ENCODE measurements at places on chromosomes 4 and X.

DNA sequence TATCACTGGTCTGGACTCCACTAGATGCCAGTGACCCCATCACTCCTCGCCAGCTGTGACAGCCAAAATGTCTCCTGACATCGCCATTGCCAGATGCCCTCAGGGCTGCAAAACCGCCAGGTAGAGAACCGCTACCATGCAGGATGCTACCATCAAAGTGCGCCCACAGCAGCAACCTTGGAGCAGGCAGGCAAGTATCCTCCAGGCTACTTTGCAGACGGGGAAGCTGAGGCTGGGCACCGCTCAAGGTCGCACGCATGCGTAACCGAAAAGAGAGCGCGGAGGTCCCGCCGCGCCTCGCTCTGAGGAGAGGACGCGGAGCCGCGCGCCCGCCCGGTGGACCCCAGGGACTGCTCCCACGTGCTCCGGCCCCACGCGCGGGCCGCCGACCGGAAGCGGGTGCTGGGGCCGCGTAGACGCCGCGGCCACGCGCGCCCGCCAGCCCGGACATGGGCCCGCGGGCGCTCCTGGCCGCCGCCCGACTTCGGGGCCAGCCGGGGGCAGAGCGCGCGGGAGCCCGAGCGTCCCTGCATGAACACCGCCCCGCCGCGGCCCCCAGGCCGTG, at the start of gene STS:
TSS of gene STS (plus strand) at position 300 of the 565 bp plus-strand sequence. CDS start 105,488 bp downstream, outside the sequence.
- peak; percentile 45 for DNase-seq

GRCh38 chr4:139689093-139689722, 23.6 kb downstream of the MGST2 start:
- DNase-seq, result no peak

DNA sequence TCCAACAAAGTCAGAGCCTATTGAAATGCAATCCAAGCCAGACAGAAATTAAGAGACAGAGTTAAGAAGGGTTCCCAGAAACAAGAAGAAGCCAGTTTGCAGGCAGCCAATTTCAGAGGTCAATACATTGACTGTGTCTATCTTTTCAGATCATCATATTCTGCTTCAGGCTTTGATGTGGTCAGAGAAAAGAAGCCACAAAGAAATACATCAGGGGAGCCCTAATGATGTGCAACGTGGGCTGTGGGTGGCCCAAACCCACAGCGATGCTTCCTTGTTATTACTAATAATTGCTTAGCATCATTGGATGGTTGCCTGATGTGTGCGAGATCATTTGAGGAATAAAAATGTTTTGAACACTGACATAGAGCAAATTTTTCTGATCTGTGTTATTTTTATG, 99.0 kb upstream of the DUSP21 start:
- no peak for DNase-seq

GRCh38 chrX:112081781-112082652, 559 bp downstream of the TRPC5 start:
- DNase-seq, result no peak

- DNase-seq, result no peak
These were observed 212.5 kb upstream of the ZIC3 start for GRCh38 chrX:137353404-137353803.

DNA sequence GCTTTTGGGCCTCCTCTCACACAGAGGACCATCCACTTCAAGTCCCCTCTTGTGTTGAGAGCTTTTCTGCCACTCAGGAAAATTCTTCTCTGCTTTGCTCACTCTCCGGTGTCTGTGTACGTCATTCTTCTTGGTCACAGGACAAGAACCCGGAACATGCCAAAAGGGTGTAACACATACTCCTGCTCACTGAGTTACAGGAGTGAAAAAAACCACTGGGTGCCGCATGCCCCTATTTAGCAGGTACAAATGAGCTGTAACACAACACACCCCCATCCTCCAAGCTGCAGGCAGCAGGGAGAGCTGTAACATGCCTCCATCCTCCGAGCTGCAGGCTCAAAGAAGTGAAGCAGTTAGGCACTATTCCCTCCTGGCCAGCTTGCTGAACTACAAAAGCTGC, 13.0 kb upstream of the CXCL2 start:
- no peak for DNase-seq

DNA sequence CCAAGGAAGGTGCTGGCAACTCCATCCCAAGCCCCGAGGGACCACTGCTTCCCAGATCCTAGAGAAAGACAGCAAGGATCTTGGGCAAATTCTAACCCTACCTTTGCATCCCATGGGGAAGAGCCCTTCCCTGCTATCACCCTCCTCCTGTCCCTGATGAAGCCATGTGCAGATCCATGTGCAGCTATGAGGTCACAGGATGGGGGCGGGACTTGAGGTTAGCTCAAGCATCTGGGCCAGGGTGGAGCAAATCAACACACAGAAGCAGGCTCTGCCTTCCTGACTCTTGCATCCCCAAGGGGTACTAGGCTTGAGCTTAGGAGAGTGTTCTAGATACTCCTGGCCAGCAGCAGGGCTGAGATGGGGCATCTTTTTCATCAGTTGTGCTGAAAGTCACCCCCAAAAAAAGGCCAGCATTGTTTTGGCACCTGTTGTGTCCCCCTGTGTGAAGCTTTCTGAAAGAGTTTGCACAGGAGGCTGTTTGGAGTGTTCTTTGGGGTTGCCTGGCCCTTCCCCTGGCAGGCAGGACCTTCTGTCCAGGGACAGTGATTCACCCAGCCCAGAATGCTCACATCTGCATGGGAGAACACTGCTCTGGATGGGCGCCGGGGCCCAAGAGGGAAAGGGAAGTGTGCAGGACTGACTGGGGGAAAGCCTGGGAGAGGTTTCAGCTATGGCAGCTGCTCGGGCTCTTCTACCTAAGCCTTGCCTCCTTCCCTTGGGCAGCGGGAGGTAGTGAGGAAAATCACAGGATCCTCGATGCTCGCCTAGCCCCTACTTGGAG, 50.8 kb downstream of the PRPS1 start:
- DNase-seq, result peak; percentile 82

DNA sequence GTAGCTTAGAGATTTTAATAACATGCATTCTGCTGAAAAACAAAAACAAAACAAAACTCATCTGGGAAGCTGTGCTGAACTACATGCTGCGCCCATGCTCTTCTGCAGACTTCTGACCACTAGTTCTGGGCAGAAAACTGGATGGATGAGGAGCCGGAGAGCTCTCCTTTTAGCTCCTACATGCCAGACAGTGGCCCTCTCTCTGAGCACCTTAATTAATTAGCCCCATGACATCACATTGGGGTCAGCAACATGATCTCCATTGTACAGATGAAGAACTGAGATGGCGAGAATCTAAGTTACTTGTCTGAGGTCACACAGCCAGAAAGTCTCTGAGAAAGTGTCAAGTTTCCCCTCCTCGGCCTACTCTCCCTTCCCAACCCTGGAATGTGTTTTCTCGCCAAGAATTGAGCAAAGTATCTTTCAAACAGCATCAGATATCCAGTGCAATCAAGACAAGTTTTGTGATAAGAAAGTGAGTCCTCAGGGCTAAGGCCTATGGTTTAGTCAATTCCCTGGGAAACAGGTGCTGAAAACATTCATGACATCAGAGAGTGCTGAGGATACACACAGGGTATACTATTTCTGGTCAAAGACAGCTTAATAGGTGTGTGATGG, 21.6 kb downstream of the SCD5 start:
- DNase-seq, result no peak

- DNase-seq, result no peak
These were observed 146.1 kb upstream of the NEIL3 start for GRCh38 chr4:177163532-177163931.

Data from CD4-positive, alpha-beta T cell treated with Interleukin-15 for 1 hour (primary cell).